ENCODE measurements at places on chromosomes 13 and 19.
A peak's percentile ranks its signal among the peaks of the same experiment; 100 is the strongest.

DNA sequence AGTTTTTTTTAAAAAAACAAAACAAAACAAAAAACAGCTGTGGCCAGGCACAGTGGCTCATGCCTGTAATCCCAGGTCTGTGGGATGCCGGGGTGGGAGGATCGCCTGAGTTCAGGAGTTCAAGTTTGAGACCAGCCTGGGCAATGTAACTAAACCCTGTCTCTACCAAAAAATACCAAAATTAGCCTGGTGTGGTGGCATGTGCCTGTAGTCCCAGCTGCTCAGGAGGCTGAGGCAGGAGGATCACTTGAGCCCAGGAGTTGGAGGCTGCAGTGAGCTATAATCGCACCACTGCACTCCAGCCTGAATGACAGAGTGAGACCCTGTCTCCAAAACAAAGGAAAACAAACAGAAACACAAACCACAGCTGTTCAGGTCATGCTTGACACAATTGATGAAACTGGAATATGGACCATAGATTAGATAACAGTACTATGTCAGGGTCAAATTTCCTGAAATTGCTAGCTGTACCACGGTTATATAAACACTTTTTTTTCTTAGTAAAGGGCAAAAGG is 6.9 kb upstream of the ANGPTL4 start:
- DNase-seq: no peak

DNA sequence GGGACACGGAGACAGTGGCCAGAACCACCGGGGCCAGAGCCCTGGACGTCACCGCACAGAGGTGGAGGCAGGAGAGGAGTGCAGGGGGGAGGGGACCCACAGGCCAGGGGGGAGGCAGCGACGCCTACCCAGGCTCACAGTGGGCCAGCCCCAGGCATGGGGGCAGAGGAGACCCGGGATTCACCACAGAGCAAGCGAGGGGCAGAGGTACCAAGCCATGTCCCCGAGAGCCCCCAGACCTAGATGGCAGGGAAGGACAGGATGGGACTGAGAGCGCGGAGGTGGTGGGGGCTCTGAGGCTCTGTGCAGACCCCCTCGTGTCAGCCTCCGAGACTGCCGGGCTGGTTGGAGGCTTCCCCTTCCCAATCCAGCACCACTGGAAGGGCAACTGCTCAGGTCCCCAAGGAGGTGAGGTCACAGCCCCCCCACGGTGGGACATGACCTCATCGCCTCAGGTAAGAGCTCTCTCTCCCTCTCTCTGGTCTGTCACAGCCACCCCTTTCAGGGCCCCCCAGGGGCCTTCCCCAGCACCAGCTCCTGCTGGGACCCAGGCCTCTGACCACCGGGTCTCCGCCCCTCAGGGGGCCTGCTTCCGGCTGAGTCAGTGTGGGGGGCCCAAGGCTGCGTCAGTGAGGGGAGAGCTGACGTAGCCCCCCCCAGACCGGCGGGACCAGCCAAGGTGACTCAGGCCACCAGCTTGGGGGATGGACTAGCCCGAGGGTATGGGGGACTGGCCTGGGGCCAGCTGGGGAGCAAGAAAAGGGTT is 2.2 kb upstream of the IL11 start:
- no peak for DNase-seq

GRCh38 chr13:114027826-114028225 is 54.0 kb upstream of the C13orf46 start:
- no peak for DNase-seq

DNA sequence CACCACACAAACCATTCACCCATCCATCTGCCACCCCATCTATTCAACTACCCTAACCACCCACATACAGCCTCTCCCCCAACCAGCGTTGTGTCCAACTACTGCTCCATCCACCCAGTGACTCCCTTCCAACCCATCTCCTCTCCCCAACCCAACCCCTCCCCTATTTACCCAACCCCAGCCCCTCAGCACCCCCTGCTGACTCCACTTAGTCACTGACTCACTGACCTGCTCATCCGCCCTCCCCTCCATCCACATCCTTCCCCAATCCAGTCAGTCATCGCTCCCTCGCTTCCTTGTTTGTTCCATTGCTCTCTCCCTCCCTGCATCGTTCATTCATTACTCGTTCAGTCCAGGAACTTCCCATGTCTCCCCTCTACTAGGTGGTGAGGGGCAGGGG is 39.2 kb downstream of the KCNC3 start:
- DNase-seq: no peak

GRCh38 chr19:44371815-44372480 is 15.5 kb upstream of the ZNF112 start:
- no peak for DNase-seq

- no peak for DNase-seq
Observed at GRCh38 chr13:51538591-51539179, 45.6 kb upstream of the WDFY2 start.

GRCh38 chr19:1259876-1260748 is 9.0 kb upstream of the CIRBP start:
- DNase-seq: no peak

DNA sequence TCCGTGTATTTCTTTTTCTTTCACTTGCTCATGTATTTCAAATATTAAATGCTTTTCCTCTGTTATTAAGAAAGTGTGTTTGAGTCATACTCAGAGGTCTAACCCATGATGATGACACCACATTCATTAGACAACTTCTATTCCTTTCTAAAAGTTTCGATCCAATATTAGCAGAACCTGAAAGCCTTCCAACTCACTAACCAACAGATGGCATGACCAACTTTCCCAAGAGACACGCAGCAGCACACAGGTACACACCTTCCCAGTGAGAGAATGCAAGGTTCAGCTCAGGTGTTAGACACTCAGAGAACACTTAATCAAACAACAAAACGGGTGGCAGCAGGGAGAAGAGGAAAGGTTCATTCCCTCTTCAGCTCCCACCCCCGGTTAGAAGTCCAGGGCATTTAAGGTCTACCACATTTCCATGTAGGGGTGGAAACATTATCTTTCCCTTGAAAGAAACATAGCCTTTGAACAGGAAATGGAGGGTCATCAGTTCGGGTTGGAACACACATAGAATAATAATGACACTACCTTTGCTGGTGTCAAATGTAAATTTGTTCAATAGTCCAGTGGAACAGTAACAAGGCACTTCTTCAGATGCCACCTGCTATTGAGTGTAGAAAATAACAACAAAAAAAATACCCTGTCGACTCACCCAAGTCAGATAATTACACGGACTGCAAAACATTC is 404.2 kb downstream of the COG6 start:
- DNase-seq: peak; percentile 79

GRCh38 chr13:43365039-43365344 is 341.6 kb downstream of the DNAJC15 start:
- DNase-seq: no peak

DNA sequence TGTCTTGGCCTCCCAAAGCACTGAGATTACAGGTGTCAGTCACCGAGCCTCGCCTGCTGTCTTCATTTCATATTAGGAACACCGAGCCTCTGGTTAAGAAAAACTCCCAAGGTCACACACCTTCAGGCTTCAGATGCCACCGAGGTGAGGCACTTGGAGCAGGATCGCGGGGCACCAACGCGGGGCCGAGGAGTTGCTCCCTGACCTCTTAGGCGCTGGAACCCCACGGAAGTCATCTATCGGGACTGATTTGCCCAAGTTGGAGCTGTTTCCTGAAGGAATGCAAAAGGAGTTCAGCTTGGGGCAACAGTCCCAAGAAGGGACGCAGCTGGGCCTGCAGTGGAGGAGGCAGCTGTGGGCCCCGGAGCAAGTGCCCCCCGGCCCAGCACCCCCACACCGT is 50.3 kb upstream of the XPO4 start:
- DNase-seq: no peak

GRCh38 chr19:18590273-18591272 is 2.0 kb downstream of the REX1BD start:
- peak; percentile 99 for DNase-seq

- DNase-seq: no peak
Observed at GRCh38 chr19:2201473-2202148, 34.5 kb downstream of the PLEKHJ1 start.

GRCh38 chr13:84705982-84706710 is 823.9 kb upstream of the SLITRK1 start:
- DNase-seq: no peak

DNA sequence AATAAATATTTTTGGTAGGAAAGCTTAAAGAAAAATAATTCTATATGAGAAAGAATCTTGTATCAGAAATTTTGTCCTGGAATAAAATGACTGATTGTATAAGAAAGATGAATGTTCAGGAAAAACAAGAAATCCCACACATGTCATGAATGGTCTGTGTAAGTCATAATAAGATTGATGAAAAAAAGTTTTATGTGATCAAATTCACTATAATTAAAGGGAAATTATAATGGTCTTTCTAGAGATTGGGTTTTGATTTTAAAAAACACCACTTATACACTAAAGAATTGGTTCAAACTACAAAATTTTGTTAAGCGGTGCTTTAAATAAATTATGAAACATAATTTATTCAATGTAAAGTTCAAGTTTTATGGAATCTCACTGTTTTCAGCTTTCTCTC is 7.2 kb upstream of the ZNF841 start:
- DNase-seq: no peak

DNA sequence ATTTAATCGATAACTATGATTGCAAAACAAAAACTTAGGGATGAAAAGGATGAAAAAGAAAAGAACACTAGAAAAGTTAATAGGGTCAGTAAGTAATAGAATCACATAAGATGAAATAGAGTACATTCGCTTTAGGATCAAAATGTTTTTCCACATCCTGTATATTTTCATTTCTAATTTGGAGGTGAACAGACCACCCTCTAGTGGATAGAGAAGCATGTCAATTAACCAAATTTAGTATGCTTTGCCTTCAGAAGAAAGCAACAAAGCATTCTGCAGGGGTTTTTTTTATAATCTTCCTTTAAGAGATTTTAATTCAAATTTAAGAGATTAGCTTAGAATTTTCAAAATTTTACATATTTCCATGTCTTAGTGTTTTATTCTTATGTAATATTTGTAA is 611.0 kb upstream of the SGCG start:
- no peak for DNase-seq

GRCh38 chr13:112622375-112622774 is 34.4 kb upstream of the TUBGCP3 start:
- no peak for DNase-seq

DNA sequence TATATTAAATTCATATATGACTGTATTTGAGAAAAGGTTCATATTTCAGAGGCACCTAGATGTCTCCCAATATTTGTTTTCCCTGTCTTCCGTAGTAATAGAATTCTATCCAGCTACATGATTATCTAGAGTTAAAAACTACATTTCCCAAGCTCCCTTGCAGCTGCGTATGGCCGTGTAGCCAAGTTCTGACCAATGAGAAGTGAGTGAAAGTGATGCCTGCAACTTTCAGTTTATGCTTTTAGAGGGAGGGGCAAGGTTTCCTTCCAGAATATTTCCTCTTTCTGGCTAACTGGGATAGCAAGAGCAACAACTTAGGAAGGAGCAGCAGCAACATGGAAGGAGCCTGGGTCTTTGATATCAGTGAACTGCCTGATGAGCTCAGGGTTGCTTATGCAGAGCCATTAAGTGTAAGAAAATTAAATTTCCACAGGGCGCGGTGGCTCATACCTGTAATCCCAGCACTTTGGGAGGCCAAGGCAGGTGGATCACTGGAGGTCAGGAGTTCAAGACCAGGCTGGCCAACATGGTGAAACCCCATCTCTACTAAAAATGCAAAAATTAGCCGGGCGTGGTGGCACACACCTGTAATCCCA is 23.2 kb upstream of the CYP2A13 start:
- no peak for DNase-seq

- DNase-seq: no peak
Observed at GRCh38 chr13:75628801-75629200, 7.3 kb upstream of the LMO7 start.

DNA sequence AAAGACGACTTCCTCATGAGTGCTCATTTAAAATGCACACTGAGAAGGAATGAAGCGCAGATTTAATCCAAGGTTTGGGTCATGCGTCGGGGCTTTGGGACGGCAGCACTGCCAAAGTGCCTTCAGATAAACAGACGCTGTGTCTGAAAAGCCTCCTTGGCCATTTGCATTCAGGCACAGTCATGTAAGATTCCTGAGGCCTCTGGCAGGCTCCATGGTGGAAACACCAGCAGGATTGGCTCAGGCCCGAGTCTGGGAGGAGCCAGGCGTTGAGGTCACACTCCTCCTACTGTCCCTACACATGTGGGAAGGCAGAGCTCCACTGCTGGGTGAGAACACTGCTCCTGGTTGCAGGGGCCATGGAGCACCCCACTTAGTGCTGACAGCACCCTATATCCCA is 113.3 kb upstream of the KL start:
- no peak for DNase-seq

DNA sequence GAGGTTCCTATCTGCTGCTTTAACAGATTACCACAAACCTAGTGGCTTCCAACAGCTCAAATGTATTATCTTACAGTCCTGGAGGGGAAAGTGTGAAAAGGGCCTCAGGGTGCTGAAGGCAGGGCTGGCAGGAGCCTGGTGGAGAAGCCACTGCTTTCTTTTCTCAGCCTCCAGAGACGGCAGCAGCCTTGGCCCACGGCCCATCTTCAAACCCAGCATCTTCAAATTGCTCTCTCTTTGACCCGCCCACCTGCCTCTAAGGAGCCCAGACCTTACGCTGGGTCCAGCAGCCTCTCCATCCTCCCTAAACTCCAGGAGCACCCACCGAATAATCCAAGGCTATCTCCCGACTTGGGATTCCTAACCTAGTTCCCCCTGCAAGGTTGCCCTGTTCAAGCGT is 35.6 kb downstream of the C13orf46 start:
- DNase-seq: no peak

GRCh38 chr13:26024558-26024957 is 27.3 kb downstream of the SHISA2 start:
- DNase-seq: no peak

All from NCI-H1694 treated with DMSO at 0.1 percent for 48 hours (cell line).